ENCODE measurements at places on chromosomes 16 and 17.

- DNase-seq: no peak
Measured at GRCh38 chr16:30663038-30663437, 4.8 kb downstream of the FBRS start.

DNA sequence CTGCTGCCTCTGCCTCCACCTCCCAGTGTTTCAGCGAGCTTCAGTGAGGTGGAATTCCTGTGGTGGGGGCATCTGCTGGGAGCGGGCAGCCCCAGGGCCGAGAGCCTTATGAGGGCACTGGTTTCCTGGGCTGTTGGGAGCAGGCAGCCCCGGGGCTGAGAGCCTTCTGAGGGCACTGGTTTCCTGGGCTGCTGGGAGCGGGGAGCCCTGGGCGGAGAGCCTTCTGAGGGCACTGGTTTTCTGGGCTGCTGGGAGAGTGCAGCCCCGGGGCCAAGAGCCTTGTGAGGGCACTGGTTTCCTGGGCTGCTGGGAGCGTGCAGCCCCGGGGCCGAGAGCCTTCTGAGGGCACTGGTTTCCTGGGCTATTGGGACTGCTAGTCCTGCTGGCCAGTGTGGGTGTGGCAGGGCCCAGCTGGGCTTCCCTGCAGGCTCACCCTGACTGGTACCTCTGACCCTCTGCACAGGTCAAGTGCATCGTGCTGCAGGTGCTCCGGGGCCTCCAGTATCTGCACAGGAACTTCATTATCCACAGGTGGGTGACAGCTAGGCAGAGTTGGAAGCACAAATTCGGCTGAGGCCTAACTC is 5.6 kb downstream of the CDK10 start:
- DNase-seq: no peak

- no peak for DNase-seq
Measured at GRCh38 chr17:74125156-74125555, 78.3 kb upstream of the RPL38 start.

- no peak for DNase-seq
Measured at GRCh38 chr17:37017404-37017803, 68.7 kb downstream of the AATF start.

- DNase-seq: no peak
Measured at GRCh38 chr16:73048292-73049080, 558 bp upstream of the ZFHX3 start.

DNA sequence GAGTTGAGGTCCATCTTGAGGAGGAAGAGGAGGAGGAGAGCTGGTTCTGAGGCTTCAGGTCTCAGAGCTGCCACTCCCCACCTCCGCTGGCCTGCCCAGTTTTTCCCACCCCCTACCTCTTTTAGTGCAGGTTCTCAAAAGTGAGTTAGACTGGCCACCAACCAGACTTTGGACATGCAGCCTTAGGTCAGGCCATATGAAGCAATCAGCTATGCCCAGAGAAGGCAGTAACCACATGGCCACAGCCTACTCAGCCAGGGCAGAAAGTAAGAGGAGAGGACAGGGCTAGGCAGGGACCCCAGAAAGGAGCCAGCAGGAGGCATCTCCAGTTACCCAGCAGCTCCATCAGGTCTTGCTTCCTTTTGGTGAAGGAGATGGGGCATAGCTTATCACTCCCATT is 9.0 kb downstream of the MYO15A start:
- DNase-seq: no peak

DNA sequence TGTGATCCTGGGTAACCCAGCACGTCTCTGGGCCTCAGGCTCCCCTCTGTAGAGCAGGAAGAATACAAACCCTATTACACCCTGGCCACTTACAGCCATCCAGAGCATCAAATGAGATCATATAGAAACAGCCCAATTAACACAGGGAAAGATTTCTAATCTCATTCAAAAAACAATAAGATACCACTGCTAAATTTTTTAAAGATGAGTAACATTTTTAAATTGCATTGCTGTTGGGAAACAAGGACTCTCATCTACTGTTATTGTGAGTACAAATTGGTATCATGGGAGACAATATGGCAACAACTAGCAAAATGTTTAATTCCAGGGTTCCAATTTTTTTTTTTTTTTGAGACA is 41.1 kb downstream of the SRL start:
- no peak for DNase-seq

GRCh38 chr17:9309216-9309615 is 266.4 kb downstream of the STX8 start:
- DNase-seq: no peak
